ENCODE measurements at places on chromosomes 13 and 19. TPM values are rescaled to one million over a fixed set of nuclear protein-coding genes. Genes with fewer than 3 reads are reported as not detected.

Gene OVOL3
- not detected for total RNA-seq

DNA sequence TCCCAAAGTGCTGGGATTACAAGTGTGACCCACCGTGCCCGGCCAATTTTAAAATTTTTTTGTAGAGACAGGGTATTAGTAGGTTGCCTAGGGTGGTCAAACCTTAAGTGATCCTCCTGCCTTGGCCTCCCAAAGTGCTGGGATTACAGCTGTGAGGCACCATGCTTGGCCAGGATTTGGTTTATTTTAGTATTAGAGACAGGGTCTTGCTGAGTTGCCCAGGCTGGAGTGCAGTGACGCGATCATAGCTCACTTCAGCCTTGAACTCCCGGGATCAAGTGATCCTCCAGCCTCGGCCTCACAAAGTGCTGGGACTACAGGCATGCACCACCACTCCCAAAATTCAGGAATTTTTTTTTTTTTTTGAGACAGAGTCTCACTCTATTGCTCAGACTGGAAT lies 5.4 kb upstream of the ZNF414 start:
- no peak overlapping the region for H3K4me3 ChIP-seq
- no peaks in the 10 kb centered on the region for H3K36me3 ChIP-seq
- H3K27ac ChIP-seq: no peak overlapping the region
- H3K4me1 ChIP-seq: no peaks in the 10 kb centered on the region

GRCh38 chr13:72290962-72291681 lies 424.1 kb upstream of the DACH1 start:
- no peaks in the 10 kb centered on the region for H3K4me1 ChIP-seq
- H3K36me3 ChIP-seq: no peaks in the 10 kb centered on the region
- H3K4me3 ChIP-seq: no peak overlapping the region

GRCh38 chr13:85093808-85094207 lies 705.4 kb downstream of the SLITRK6 start:
- no peaks in the 10 kb centered on the region for H3K4me1 ChIP-seq
- no peaks in the 10 kb centered on the region for H3K36me3 ChIP-seq
- no peak overlapping the region for H3K4me3 ChIP-seq
- no peak for DNase-seq
- no peaks in the 10 kb centered on the region for H3K27me3 ChIP-seq

DNA sequence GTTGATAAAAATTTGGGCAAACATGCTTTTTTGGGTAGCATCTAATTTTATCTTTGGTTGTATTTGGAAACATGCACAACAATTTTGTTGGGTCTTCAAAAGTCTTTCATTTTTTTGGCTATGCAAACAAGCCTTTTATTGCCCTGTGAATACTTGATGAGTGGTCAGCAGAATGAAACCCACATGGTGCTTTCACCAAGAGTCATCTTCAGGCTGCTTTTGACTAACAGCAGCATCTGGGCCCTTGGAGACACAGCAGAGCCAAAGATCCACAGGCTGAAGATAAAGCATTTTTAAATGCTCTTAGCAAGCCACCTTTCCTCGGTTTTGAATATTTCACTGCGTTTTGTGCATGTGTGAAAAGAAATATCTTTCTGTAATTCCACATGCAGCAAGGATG lies 154.9 kb downstream of the FGF9 start:
- no peaks in the 10 kb centered on the region for H3K36me3 ChIP-seq
- no peak overlapping the region for H3K27ac ChIP-seq
- no peak for DNase-seq
- no peak overlapping the region for H3K4me3 ChIP-seq

- DNase-seq: no peak
- H3K27me3 ChIP-seq: no peaks in the 10 kb centered on the region
- no peak overlapping the region for H3K4me3 ChIP-seq
- H3K36me3 ChIP-seq: no peaks in the 10 kb centered on the region
- H3K27ac ChIP-seq: no peak overlapping the region
Observed at GRCh38 chr19:8965887-8966286, 44.3 kb downstream of the MUC16 start.

- no peaks in the 10 kb centered on the region for H3K4me1 ChIP-seq
- no peak for DNase-seq
- peak overlapping the region; percentile 38 for H3K27ac ChIP-seq
Observed at GRCh38 chr13:105333416-105333815, 1202.0 kb downstream of the EFNB2 start.

- no peak overlapping the region for H3K27ac ChIP-seq
- DNase-seq: no peak
- no peaks in the 10 kb centered on the region for H3K36me3 ChIP-seq
Observed at GRCh38 chr13:104592127-104592526, 1525.9 kb upstream of the SLC10A2 start.

DNA sequence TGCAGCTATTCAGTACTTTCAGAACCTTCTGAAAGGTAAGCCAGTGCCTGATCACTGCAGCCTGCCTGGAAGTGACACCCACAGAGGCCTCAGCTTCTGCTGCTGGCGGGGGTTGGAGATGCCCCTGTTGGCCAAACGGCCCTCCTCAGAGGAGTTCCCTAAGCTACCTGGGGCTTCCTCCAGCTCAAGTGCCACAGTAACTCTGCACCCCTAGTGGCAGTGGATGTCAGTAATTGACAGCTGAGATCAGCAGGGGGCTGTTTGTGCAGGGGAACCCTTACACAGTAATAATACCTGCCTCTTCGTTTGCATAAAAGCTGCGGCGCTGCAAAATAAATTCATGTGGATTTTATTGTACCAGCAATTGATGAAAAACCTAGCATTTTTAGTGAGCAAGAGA lies 28.9 kb downstream of the TDRD12 start:
- no peak for DNase-seq
- H3K27me3 ChIP-seq: no peaks in the 10 kb centered on the region
- no peak overlapping the region for H3K4me3 ChIP-seq
- H3K36me3 ChIP-seq: no peaks in the 10 kb centered on the region
- H3K4me1 ChIP-seq: no peaks in the 10 kb centered on the region

DNA sequence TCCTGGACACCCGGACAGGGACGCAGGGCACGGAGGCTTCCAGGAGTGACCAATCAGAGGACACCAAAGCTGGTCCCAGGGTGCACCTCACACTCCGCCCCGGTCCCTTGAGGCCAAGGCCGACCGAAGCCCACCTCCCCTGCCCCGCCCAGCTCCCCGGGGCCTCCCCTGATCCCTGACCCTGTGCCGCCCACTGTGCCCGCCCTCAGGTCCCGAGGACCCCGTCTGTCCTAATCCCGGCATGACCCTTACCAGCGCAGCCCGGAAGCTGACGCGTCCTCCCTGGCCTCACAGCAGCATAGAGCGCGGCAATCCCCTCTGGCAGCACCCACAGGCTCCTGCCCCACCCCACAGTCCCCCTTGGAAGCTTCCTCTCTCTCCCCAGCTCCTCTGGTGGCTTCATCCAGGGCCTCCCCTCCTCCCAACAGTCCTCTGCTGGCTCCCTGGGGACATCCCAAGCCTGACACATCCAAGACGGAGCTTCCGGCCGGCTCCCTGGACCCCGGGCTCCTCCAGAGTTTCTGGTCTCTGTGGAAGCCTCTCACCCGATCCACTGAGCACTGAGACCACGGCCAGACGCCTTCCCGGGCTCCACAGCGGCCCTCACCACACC lies 7.4 kb upstream of the CDC34 start:
- peaks cover 10% of the 10 kb centered on the region for H3K36me3 ChIP-seq
- no peak overlapping the region for H3K4me3 ChIP-seq
- H3K4me1 ChIP-seq: no peaks in the 10 kb centered on the region
- peak; percentile 67 for DNase-seq
- no peak overlapping the region for H3K27ac ChIP-seq
- no peaks in the 10 kb centered on the region for H3K27me3 ChIP-seq

- H3K4me3 ChIP-seq: no peak overlapping the region
- H3K4me1 ChIP-seq: no peaks in the 10 kb centered on the region
- no peak overlapping the region for H3K27ac ChIP-seq
Observed at GRCh38 chr13:91482427-91482826, 84.0 kb downstream of the GPC5 start.

GRCh38 chr19:46880431-46880830 lies 19.6 kb downstream of the ARHGAP35 start:
- H3K4me3 ChIP-seq: no peak overlapping the region
- no peaks in the 10 kb centered on the region for H3K27me3 ChIP-seq
- H3K27ac ChIP-seq: no peak overlapping the region
- no peak for DNase-seq
- no peaks in the 10 kb centered on the region for H3K4me1 ChIP-seq

DNA sequence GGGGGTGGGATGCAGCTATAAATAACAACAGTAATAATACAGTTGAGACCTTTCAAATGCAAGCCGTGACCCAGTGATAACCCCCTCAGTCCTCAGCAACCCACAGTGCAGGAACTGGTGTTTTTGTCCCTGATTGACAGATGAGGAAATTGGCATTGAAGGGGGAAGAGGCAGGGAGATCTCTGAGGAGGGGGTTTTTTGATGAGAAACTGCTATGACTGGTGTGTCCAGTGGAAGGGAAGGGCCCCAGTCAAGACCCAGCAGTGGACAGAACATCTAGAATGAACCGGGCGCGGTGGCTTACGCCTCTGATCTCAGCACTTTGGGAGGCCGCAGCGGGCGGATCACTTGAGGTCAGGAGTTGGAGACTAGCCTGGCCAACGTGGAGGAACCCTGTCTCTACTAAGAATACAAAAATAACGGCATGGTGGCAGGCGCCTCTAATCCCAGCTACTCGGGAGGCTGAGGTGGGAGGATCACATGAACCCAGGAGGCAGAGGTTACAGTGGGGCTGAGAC lies 1.9 kb downstream of the MAP1S start:
- H3K36me3 ChIP-seq: peaks cover 9% of the 10 kb centered on the region
- no peaks in the 10 kb centered on the region for H3K4me1 ChIP-seq
- H3K27me3 ChIP-seq: no peaks in the 10 kb centered on the region
- no peak overlapping the region for H3K27ac ChIP-seq
- DNase-seq: no peak

Gene ZNF506
- 28.9 TPM for total RNA-seq

Gene RPL36
- total RNA-seq: 1,010 TPM

Gene ZNF560
- not detected for total RNA-seq

DNA sequence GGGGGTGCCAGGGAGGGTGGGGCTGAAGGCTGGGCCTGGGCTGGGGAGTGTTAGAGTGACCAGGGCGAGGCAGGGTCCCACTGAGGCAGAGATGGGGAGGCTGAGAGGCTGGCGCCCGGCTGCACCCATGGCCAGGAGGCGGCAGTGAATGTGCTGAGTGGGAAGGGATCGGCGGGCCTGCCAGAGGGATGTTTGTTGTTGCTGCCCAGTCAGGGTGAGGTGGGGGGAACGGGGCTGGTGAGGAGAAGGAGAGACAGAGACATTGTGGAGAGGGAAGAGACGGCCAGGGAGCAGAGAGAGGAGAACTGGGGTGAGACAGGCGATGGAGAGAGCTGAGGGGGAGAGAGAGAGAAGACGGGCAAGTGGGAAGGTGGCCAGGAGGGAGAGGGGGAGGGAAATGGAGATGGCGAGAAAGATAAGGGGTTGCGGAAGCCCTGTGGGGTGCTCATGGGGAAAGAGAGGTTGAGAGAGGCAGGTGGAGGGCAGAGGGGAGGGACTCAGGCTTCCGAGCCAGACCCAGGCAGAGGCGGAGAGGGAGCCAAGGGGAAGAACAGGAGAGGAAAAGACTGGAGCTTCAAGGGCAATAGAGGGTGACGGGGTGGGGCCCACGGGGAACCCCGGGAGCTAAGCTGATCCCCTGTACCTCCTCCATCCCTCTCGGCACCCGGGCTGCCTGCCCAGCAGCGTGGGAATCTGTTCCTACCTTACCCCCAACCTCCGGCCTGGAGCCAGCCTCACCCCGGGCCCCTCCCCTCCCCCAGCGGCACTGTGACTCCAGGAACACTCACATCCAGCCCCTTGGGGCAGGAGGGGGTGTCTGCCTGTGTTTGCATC lies 690 bp upstream of the B3GNT8 start:
- H3K4me1 ChIP-seq: peaks cover 33% of the 10 kb centered on the region
- DNase-seq: no peak
- H3K27me3 ChIP-seq: no peaks in the 10 kb centered on the region
- H3K4me3 ChIP-seq: peak overlapping the region; percentile 62
- peak overlapping the region; percentile 84 for H3K27ac ChIP-seq

DNA sequence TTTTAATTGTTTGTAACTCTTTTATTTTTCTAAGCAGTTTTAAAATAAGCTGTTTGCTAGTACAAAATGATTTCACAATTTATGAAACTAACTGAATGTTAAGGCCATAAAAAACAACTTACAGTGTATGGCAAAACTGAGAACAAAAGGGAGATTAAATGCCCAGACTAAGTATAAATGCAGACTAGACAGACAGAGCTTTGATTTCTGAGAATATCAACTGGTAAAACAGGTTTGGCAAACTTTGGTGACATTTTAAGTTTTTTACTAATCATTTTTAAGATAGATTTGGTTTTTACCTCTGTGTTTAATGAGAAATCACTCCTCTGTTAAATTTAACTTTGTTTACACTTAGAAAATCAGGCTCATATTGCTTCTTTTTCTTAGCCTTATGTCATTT lies 127.5 kb upstream of the KLF5 start:
- no peak overlapping the region for H3K4me3 ChIP-seq
- H3K4me1 ChIP-seq: no peaks in the 10 kb centered on the region

Gene NAPSA
- total RNA-seq: not detected

DNA sequence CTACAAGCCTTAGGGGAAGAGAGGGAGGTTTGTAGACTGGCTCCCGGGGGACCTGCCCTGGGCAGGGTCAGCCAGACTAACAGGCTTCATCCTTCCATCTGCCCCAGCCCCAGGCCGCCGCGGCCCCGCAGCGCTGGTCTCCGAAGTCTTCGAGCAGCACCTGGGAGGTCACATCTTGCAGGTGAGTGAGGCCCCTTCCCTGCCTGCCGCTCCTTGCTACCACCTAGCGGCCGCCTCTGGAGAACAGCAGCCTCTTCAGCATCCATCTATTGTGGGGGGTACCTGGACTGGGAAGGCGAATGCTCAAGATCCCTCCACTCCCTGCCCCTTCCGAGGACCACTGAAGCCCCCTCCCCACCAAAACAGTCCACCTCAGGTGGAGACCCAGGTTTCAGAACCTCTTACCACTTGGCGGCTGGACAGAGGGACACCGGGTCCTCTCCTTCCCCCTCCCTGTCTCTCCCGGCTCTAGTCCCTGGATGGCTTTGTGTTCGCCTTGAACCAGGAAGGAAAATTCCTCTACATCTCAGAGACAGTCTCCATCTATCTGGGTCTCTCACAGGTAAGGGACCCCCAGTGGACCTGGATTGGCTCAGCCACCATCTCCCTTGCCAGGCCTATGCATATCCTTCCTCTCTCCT lies 12.7 kb downstream of the NPAS1 start:
- no peaks in the 10 kb centered on the region for H3K36me3 ChIP-seq
- no peak overlapping the region for H3K4me3 ChIP-seq
- no peak overlapping the region for H3K27ac ChIP-seq
- peaks cover 58% of the 10 kb centered on the region for H3K27me3 ChIP-seq
- DNase-seq: no peak

- H3K36me3 ChIP-seq: no peaks in the 10 kb centered on the region
- H3K27me3 ChIP-seq: no peaks in the 10 kb centered on the region
- H3K4me1 ChIP-seq: peaks cover 17% of the 10 kb centered on the region
- peak overlapping the region; percentile 90 for H3K4me3 ChIP-seq
Observed at GRCh38 chr13:36819739-36820090, 693 bp downstream of the RFXAP start.

GRCh38 chr13:99873832-99874430 lies 97.6 kb downstream of the ZIC5 start:
- H3K27me3 ChIP-seq: no peaks in the 10 kb centered on the region
- no peaks in the 10 kb centered on the region for H3K36me3 ChIP-seq
- no peak overlapping the region for H3K4me3 ChIP-seq
- no peaks in the 10 kb centered on the region for H3K4me1 ChIP-seq

All from sigmoid colon (tissue), 7 donors.